Stimulated activated naive CD4-positive, alpha-beta T cell (primary cell): ENCODE measurements at places on chromosomes 6 and 20.
A peak's percentile ranks its signal among the peaks of the same experiment; 100 is the strongest.

DNA sequence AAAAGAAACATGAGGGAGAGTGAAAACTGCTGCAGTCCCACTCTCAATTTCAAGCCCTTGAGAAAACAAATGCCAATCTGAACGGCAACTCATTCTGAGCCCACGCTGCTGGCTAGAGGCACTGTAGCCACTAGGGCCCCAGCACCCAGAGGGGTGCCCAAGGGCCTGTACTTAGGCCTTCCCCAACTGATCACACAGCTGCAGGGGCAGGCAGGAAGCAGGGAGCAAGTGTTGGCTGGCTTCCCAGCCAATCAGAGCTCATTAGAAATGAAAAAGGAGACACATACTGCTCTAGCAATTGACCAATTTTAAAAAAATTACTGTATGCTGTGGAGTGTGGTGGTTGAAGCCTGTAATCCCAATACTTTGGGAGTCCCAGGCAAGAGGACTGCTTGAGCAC lies 3.7 kb upstream of the BEND3 start:
- no peak for DNase-seq

GRCh38 chr20:61295682-61296628 lies 43.9 kb downstream of the CDH4 start:
- no peak for DNase-seq

DNA sequence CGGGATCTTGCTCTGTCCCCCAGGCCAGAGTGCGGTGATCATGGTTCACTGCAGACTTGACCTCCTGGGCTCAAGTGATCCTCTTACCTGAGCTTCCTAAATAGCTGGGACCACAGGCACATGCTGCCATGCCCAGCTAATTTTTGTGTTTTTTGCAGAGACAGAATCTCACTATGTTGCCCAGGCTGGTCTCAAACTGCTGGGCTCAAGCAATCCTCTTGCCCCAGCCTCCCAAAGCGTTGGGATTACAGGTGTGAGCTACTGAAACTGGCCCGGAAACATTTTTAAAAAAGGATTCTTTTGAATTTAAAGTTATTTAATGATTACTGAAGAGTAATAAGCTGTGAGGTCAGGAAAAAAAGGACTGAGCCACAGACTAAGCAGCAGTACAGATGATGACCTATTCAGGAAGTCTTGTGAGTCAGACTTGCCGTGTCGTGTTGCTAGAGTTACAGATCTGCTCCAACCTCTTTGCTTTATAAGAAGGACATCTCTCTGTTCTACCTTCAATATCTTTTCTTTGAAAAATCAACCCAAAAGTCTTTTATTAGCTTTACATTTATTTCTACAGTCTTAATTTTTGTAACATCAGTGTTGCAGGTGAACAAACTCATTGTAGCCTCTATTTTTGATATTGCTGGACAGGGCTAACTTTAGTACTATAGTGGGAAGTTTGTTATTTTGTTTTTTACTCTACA lies 108.7 kb downstream of the NCOA3 start:
- peak; percentile 21 for DNase-seq

DNA sequence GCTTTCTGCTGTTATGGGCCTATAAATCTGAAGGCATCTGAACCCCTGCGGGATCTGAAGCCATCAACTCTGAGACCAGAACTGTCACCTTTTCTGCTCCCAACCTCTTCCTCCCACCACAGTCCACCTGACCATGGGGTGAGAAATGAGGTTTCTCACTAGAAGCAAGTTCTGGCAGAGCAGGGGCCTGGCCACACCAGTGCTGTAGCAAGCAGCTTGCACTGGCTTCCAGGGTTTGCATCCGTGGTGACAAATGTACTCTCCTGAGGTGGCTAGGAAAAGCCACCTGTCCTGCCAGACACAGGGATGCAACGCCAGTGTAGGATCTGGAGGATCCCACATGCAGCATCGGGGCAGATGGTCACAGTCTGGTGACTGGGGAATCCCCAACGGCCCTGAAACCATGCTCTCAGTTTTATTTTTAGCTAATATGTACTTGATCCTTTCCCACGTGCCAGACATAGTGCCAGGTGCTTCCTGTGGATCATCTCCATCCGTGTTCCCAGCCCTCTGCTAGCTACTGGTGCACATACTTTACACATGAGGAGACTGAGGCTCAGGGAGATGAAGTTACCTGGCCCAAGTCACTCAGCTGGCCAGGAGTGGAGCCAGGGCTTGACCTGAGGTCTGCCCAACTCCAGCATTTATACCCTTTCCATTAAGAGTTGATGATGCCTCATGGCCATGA lies 122.1 kb upstream of the SPACA1 start:
- no peak for DNase-seq

GRCh38 chr20:19589787-19590362 lies 168.2 kb upstream of the RIN2 start:
- DNase-seq: no peak

DNA sequence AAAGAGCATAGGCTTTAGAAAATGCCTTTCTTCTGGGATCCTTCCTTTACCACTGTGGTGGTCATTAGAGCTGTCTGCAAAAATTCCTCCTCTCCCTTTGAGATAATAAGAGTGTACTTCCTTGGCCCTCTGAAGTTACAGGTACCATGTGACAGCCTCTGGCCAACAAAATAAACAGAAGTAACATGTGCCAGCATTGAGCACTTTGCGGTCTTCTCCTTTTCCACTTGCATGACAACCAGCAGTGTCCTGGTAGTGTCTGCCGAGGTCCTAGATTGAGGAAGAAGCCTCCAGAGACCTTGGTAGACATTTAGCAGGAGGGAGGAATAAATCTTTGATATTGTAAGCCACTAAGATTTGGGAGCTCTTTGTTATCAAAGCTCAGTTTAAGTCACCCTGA lies 87.5 kb upstream of the ARID1B start:
- no peak for DNase-seq
